Hippocampal formation (tissue), 2 donors: ENCODE measurements at places on chromosomes 6 and 20.

- DNase-seq = no peak
Observed at GRCh38 chr6:163730246-163731210, 316.0 kb downstream of the QKI start.

GRCh38 chr6:156454867-156455266, 322.3 kb upstream of the ARID1B start:
- DNase-seq = no peak

GRCh38 chr20:47038566-47039560, 144.2 kb downstream of the EYA2 start:
- DNase-seq = no peak

- no peak for DNase-seq
Observed at GRCh38 chr6:49736017-49736508, 8.1 kb downstream of the CRISP3 start.

GRCh38 chr6:113433335-113433991, 423.7 kb upstream of the MARCKS start:
- no peak for DNase-seq

DNA sequence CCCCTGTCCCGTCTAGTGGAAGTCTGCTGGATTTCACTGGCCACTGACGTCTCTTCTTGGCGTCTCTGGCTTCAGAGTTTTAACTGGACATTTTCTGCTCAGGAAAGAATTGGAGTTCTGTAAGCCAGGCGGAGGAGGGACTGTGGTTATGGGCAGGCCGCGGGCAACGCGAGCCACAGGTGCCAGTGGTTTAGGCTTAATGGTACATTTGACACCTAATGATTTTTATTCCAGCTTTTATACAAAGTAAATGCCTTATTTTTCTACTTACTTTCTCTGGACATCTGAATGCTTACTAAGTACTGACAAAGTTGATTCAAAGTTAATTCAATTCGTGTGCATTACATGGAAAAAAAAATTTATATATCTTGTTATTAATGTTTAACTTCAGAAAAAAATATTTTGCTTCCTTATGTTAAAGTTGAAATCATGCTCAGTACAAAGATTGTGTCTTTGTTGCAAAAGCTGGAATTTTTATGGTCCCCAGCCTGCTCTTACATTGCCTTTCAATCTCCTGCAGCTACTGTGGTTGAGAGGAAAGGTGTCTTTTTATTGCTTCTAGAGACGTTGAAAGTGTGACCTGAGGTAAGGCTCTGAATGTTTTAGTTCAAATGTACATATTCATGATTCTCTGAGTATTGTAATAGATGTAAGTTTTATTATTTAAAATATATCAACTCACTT, 231.0 kb downstream of the SMOC2 start:
- no peak for DNase-seq

GRCh38 chr20:63165356-63166192, 50.4 kb downstream of the YTHDF1 start:
- no peak for DNase-seq

- DNase-seq = no peak
Observed at GRCh38 chr6:49551078-49551865, 804 bp downstream of the C6orf141 start.

GRCh38 chr6:109964949-109965348, 13.2 kb upstream of the GPR6 start:
- no peak for DNase-seq

DNA sequence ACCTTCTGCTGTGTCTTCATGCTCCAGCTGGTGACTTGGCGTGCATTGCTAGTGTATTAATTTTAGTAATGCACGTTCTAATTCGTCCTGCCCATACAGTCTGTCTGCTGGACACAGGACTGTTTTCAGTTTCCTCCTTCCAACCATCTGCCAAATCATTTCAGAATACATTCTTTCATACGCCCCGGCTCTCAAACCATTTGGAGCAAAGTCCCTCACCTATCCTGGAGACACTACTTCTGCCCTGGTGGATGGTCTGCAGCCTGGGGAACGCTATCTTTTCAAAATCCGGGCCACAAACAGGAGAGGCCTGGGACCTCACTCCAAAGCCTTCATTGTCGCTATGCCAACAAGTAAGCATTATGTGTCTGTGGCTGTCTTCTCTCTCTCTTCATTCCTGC, 60.5 kb downstream of the FNDC1 start:
- no peak for DNase-seq

DNA sequence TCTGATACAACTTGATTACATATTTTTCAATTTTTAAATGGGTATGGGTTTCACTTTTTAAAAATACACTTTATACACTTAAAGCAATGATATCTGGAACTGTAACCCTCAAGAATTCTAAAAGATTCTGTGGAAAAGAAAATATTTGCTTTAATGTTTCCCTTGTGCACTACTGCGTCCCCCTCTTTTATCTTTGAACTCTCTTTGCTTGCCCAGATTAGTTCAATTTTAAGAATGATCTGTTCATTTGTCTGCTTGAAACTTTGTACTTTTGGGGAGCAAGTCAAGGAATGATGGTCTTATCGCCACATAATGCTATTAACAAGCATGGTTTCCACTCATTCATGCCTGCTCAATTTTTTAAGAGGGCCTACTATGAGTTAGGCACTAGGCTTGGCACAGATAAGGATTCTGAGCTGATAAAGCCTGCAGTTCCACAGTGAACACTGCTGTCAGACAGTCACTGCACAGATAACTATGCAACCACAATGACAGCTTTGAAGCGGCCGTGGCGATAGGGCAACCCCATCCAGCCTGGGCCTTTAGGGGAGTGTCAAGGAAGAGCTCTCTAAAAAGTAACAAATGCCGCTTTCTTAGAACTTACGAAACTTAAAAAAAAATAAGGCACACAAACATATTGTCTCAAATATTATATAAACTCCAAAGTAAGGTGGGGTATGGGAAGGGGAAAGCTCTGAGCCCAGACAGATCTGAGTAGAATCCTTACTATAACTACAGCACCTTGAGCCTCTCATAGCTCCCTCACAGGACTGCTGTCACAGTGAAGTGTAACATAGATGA, 29.7 kb downstream of the FYN start:
- no peak for DNase-seq

GRCh38 chr6:14505401-14505800, 387.8 kb downstream of the CD83 start:
- DNase-seq = no peak

DNA sequence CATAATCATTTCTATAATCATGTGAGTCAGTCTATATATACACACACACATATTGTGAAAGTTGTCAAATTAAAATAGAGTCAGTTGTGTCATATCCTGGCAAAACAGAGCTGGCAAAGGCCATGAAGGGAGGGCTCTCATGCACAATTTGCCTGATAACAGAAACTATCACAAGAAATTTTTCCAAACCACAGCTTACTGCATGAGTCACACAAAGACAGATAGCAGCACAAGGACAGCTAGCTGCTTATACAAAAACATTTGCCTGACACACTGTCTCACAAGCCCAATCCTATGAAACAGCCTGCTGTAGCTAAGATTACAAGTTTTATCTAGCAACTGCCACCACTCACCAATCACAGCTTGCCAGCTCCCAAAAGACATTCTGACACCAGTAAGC, 848.5 kb upstream of the MAN1A1 start:
- DNase-seq = no peak

GRCh38 chr6:27556406-27556805, 83.5 kb upstream of the ZNF184 start:
- no peak for DNase-seq

DNA sequence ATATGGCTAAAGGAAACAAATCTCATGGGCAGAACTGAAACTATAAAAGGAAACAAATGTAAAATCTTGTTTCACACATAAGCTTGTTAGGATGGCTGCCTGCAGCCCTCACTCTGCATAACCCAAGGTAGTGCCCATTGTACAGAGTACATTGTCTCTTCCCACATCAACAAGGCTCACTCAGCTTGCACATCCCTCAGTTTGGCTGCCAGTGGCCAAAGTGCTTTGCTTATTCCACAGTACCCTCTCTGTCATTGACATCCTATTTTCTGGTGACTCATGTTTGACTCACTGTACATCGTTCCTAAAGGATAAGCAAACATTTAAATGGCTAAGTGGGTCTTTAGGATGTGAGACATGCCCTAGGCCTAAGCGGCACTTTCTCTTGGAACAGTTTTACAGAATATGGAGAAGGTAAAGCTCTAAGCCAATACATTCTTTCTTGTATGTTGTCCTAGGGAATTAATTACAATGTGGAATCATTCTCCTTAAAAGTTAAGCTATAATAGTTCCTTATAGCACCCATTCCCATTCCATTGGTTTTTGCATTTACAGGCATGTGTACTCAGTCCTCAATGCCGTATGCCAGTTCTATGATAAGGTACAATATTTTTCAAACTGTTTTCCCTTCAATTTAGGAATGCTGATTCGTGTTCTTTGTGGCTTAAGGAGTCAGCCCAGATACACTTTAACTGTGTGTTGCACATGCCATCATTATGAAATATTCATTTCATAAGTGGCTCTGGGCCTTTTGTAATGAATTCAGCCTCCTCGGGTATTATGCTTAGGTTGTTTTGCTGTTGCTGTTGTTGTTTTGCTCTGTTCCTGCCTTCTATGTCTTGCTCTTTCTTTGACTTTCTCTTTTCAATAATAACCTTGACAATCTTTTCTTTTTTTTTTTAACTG, 5.5 kb downstream of the ANKEF1 start:
- no peak for DNase-seq

- DNase-seq = no peak
Observed at GRCh38 chr20:43460172-43460829, 2.6 kb downstream of the SRSF6 start.

DNA sequence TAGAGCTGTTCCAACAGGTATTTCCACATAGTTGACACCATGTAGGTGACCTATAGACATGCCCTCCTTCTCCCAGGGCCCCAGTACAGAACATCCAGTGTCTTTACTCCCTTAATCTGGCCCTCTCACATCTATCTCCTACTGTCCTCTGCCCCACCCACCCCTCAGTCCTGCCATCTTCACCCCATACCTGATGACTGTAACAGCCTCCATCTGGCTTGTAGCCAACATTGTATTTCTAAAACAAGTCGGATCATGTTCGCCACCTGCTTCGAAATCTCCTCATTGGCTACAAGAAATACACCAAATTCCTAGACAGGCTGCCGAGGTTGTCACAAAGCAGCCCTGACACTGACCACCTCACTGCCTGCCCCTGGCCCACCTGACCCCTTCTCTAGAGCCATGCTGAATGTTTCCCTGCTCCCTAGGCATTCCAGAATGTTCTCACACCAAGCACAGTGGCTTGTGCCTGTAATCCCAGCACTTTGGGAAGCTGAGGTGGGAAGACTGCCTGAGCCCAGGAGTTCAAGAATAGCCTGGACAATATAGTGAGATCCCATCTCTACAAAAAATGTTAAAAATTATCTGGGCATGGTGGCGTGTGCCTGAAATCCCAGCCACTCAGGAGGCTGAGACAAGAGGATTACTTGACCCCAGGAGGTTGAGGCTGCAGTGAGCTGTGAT, 6.0 kb downstream of the ZC3H12D start:
- DNase-seq = no peak

DNA sequence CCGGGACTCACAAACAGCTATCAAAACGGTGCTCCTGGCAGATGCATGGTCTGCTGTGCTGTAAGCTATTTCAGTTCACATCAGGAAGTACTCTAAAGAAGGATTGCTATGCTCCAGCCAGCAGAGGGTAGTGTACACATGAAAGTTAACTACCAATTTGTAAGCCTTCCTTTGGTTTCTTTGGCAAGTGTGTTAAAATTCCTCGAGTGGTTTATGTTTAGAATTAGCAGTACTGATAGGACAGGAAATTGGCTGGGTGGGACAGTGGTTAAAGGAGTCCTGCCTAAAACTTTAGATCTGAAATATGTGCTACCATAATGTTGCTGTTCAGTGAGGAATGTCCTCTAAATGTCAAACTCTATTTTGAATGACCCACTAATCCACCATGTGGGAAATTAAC, 47.4 kb downstream of the TRMT11 start:
- DNase-seq = no peak

DNA sequence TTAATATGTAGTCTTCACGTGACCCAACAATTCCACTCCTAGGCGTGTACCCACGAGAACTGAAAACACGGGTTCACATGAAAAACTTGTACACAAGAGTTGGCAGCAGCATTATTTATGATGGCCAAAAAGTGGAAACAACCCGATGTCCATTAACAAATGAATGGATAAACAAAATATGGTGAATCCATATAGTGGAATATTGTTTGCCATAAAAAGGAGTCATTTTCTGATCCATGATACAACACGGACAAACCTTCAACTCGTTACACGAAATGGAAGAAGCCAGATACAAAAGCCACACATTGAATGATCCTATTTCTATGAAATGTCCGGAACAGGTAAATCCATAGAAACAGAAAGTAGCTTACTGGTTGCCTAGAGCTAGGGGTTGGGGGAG, 78.4 kb downstream of the BMP7 start:
- no peak for DNase-seq

GRCh38 chr20:50813801-50814200, 18.9 kb downstream of the BCAS4 start:
- DNase-seq = no peak

GRCh38 chr6:92281571-92282076, 1137.7 kb downstream of the EPHA7 start:
- no peak for DNase-seq

GRCh38 chr6:46763466-46763865, 16.7 kb downstream of the ANKRD66 start:
- DNase-seq = no peak

- no peak for DNase-seq
Observed at GRCh38 chr6:64281167-64281566, 645.6 kb downstream of the PHF3 start.

- DNase-seq = no peak
Observed at GRCh38 chr6:122426597-122426996, 27.1 kb downstream of the HSF2 start.

DNA sequence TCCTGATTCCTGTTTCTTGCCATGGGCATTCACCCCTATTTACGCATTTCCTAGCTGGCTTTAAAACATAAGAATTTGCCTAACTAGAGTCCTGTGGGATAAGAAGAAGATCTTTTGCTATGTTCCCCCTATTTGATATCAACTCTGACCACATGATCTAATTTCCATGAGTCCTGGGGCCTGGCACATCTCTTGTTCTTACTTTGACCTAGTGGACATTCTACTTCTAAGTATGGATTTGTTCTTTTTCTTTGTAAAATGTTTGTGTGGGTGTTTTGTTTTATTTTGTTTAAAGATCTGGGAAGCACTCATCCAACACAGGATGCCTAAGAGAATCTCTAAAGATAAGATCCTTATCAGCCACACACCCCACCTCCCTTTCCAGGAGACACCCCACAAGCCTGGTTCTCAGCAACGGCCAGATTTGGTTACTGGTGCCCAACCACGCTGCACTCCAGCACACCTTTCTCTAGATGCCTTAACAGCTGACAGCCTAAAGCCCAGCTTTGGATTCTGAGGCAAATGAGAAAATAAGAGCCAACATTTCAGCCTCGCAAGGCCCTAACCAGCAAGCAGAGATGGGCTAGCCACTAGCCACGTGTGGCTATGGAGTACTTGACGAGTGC, 74.7 kb downstream of the SLC23A2 start:
- no peak for DNase-seq

DNA sequence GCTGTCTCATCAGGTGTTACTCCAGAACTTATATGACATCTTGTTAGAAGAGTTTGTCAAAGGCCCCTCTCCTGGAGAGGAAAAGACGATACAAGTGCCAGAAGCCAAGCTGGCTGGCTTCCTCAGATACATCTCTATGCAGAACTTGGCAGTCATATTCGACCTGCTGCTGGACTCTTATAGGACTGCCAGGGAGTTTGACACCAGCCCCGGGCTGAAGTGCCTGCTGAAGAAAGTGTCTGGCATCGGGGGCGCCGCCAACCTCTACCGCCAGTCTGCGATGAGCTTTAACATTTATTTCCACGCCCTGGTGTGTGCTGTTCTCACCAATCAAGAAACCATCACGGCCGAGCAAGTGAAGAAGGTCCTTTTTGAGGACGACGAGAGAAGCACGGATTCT, 43.7 kb upstream of the SMIM28 start:
- DNase-seq = no peak
